ENCODE measurements at places on chromosomes 2 and 18. TPM values are rescaled to one million over a fixed set of nuclear protein-coding genes. Genes with fewer than 3 reads are reported as not detected.

The GPR75 gene
- 2.4 TPM for total RNA-seq

The ANKRD36B gene
- 49.8 TPM for total RNA-seq

The SFT2D3 gene
- total RNA-seq, result 7.0 TPM

The IL1A gene
- total RNA-seq, result 0.90 TPM

The FLACC1 gene
- total RNA-seq, result 1.2 TPM

The L3MBTL4 gene
- total RNA-seq, result not detected

The CNGA3 gene
- 0.18 TPM for total RNA-seq

The CNOT9 gene
- 32.9 TPM for total RNA-seq

The ZNF892 gene
- 4.9 TPM for total RNA-seq

The SPP2 gene
- total RNA-seq, result not detected

The SLC4A5 gene
- total RNA-seq, result 0.45 TPM

The PAX8 gene
- total RNA-seq, result 1.5 TPM

The STARD6 gene
- not detected for total RNA-seq

The PROC gene
- total RNA-seq, result not detected

The CABYR gene
- total RNA-seq, result 7.3 TPM

The CFAP65 gene
- not detected for total RNA-seq

The RFTN2 gene
- 16.4 TPM for total RNA-seq

The CYP26B1 gene
- 2.5 TPM for total RNA-seq

The INO80B gene
- total RNA-seq, result 28.0 TPM

The PTPRM gene
- 64.2 TPM for total RNA-seq

The CDKL4 gene
- total RNA-seq, result 0.90 TPM

The TUBB8B gene
- not detected for total RNA-seq

The UGT1A5 gene
- not detected for total RNA-seq

The C2orf66 gene
- total RNA-seq, result not detected

The TTR gene
- total RNA-seq, result not detected

The SOS1 gene
- 36.1 TPM for total RNA-seq

The DYNAP gene
- not detected for total RNA-seq

The CD8A gene
- total RNA-seq, result not detected

The CDH19 gene
- not detected for total RNA-seq

The TUBA3E gene
- total RNA-seq, result not detected

The GULP1 gene
- total RNA-seq, result 42.7 TPM

The SLC5A7 gene
- not detected for total RNA-seq

The CNDP1 gene
- total RNA-seq, result not detected

The KLHL29 gene
- 2.9 TPM for total RNA-seq

The SOX11 gene
- not detected for total RNA-seq

The COL4A3 gene
- total RNA-seq, result 1.3 TPM

The HOXD3 gene
- not detected for total RNA-seq

The ITGAV gene
- 174 TPM for total RNA-seq

The ERFE gene
- 3.4 TPM for total RNA-seq

The IMPACT gene
- total RNA-seq, result 48.3 TPM

The DOK6 gene
- total RNA-seq, result 2.1 TPM

The DSC3 gene
- total RNA-seq, result 0.09 TPM

The TSPYL6 gene
- 0.25 TPM for total RNA-seq

The ACOXL gene
- not detected for total RNA-seq

The KANSL1L gene
- 28.2 TPM for total RNA-seq

The TMEM178A gene
- 0.36 TPM for total RNA-seq

The ALK gene
- total RNA-seq, result 0.27 TPM

The ZBTB14 gene
- 17.4 TPM for total RNA-seq

The CRYGA gene
- not detected for total RNA-seq

The CHST9 gene
- not detected for total RNA-seq

The TMEM18 gene
- 24.1 TPM for total RNA-seq

The POTEF gene
- not detected for total RNA-seq

The EFHD1 gene
- 0.45 TPM for total RNA-seq

Measured in fibroblast of the aortic adventitia (primary cell).